ENCODE measurements at places on chromosomes 16 and 17. TPM values are rescaled to one million over a fixed set of nuclear protein-coding genes. Genes with fewer than 3 reads are reported as not detected.

Gene DPEP3
- polyA plus RNA-seq, result not detected

Gene ZNF624
- polyA plus RNA-seq, result 9.5 TPM

Gene GDPD1
- 10.7 TPM for polyA plus RNA-seq

Gene LAT
- 6.6 TPM for polyA plus RNA-seq

DNA sequence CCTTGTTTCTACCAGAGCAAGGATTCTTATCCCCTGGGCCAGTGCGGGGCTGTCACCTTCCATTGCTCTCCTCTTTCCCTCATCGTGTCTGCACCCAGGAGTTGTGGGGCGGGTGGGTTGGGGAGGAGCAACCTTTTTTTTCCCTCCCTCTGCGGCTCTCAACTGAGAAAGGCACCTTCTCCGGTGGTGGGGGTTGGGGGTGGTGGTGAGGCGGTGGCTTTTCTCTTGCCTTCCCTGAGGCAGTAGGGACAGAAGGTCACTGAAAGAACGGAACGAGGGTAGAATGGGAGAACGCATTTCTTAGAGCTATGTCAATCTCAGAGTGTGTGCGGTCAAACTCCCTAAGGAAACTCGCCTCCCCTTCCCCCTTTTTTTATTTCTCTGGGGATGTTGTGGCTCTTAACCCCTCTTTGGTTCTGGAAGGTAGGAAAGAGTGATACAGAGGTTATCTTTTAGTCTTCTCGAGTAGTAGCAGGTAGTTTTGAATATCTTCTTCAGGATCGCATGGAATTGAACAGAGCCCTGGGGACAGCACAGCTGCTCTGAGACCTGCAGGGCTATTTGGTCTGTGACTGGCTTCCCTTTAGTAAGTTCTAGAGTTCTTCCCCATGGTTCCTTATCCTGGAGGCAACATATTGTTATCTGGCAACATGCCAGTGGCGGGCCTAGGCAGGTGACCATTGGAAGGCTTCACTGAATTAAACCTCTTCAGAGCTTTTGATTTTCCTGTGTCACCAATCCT lies 994 bp downstream of the CLTC start:
- DNase-seq, result no peak

DNA sequence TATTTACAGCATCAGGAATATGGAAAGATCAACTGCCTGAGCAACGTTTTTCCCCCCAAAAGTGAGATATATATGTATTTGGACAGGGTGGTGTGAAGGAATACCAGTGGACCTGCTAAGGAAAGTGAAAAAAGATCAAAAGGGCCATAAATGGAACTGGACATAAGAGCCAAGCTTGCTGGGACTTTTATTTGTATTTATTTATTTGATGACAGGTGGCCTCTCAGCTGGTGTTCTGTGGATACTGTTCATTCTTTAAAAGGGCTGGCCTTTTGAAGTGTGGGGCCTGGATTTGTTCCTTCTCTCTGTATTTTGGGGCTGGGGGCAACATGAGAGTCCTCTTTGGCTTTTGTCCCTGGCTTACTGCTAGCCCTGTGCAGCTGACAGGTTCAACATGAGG lies 306.6 kb upstream of the N4BP1 start:
- DNase-seq, result no peak

- no peak for DNase-seq
Measured at GRCh38 chr16:82695806-82696205, 69.0 kb downstream of the CDH13 start.

DNA sequence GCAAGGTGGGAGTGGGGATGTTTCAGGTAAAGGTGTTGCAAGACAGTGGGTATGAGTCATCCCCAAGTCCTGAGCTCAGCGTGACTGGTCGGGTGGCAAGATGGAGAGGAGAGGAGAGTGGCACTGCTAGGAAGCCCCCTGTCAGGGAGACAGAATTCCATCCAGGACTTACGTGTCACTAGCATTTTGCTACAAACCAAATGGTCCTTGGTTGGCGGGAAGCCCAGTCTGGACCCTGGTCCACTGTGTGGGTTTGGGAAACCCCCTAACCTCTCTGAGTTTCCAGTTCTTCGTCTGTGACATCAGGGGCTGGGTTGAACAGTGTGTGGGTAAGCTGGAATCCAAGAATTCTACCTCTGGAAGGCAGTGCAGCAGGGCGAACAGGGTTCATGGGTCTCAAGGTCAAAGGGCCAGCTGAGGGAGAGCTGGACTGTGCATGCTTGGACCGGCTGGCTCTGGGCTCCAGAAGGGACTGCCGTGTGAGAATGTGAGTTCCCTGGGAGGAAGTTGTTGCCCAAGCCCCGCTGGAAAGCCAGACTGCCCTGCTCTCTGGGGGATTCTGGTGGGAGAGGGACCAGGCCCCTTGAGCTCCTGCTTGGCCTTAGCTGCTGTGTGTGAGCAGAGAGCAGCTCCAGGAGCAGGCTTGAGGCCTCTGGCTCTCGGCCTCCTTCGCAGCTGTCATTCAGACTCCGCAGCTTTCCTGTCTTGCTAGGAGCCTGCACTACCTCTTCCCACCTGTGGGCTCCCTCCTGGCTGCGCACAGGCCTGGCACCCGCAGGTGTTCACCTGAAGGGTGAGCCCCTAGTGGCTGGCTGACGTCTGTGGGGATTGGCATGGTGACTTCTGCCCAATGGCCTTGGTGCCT lies 84.6 kb downstream of the NT5M start:
- DNase-seq, result no peak

DNA sequence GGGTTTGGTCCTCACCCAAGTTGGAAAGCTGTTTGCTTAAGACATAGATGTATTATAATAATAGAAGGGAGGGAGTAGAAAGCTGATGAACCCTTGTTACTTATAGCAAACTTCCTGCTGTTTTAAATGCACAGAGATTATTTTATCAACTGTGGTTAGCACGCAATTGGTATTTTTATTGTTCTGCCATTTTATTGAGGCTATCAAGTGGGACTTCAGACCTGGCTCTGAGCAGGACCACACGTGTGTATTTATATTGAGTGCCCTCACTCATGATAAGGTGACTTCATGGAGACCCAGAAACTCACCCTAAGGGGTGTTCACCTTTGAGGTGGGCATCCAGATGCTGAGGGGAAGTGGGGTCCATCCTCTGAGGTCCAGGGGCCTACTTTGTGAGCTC lies 17.0 kb downstream of the KLHL36 start:
- no peak for DNase-seq

- no peak for DNase-seq
Measured at GRCh38 chr17:29154516-29155226, 25.5 kb downstream of the MYO18A start.

DNA sequence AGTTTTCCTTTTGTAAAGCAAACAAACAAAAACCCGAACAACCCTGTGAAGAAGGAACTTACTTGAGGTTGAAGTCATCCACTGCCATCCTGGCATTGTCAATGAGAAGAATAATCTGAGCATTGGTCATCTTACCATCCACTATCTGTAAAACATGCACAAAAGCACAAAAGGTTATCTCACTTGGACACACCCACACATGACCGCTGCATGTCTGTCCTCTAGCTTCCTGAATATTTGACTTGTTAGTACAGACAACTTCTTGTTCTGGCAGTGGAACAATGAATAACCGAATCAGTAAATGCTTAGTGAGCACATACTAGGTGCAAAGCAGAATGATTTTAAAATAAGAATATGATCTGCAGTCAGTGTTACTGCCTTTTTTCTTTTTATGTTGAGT lies 6.1 kb downstream of the KRT23 start:
- DNase-seq, result no peak

DNA sequence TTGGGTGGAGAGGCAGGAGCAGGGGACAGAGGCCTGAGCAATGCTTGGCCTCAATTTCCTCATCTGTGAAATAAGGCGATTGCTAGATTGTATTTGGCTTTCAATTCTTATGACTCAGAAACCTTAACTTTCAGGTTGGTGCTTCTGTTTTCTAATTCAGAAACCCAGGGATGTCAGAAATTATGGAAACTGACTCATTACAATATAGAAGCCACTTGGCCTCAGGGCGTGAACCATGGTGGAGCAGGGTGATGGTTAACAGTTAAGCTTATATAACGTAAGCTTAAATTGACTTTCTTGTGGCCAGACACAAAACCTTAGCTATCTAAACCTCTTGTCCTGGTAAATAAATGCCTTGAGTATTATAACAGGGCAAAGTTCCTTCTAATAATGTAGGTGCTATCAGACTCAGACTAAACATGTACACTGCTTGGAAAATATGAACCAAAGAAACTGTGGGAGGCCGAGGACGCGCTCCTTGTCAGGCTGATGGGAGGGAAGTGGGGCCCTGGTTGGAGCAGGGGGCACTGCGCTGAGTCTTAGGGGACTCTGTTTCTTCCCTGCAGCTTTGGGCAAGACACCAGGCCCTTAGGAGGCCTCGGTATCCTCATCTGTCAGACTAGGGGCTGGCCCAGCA lies 17.1 kb upstream of the SREBF1 start:
- DNase-seq, result no peak

DNA sequence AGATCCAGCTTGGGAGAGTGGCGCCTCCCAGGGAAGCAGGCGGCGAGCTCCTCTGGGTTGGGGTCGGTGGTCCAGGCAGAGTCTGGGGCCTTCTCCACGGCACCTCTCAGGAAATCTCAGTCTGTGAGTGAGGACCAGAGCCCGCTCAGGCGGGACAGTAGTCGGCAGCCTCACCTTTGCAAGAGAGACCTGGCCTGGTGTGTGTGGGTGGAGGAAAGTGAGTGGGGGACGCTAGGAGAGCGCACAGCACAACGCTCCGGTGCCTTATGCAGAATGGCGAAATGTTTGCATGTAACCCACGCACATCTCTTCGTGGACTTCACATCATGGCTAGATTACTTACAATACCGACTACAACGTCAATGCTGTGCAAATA lies 2.2 kb downstream of the AHSP start:
- no peak for DNase-seq

GRCh38 chr17:55540414-55541091 lies 29.3 kb upstream of the SMIM36 start:
- no peak for DNase-seq
